Activated naive CD4-positive, alpha-beta T cell (primary cell): ENCODE measurements at places on chromosomes 7 and 10.

DNA sequence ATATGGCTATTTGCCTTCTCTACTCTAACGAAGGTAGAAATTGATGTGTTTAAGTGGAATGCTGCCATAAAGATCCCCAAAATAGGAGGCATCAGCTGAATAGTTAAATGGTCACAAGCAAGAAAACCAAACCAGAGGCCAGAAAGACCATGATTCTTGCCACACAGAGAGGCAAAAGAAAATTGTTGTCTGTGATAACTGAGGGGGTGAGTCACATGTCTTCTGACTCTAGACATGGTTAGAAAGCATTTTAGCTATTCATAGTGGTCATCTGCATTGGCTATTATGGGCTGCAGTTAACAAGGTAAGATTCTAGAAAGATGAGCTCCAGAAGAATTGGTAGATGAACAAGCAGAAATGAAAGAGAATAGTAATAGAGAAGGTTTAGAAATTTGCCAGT is 361.4 kb upstream of the NPSR1 start:
- DNase-seq = no peak

GRCh38 chr7:690478-691360 is 35.8 kb upstream of the DNAAF5 start:
- DNase-seq = no peak

- no peak for DNase-seq
Observed at GRCh38 chr10:26015092-26015491, 81.1 kb downstream of the MYO3A start.

DNA sequence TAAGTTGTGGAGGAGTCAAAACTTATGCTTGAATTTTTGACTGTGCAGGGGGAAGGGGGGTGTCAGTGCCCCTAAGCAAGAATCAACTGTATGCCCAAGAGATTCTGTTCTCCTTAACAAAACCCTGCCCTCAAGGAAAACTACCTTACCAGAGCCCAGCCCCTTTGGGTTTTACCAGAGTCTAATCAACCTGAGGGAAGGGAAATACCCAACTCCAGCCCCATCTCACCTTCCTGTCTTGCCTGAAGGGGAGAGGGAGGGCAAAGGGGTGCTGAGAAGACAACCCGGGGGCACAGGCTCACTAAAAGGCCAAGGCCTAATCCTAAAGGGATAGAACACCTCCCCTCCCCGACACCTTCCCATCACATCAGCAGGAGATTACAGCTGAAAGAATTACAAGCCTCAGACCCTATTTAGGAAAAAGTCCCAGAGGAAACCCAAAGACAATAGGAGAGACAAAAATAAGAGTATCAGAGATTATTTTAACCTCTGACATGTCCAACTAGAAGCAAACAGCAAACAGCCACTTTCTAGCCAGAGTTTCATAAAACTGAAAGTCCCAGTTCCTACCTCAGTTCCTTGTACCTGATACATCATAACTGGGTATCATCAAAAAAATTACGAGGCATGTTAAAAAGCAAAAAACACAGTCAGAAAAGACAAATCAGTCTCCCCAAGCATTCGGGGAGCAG is 26.8 kb upstream of the C7orf33 start:
- DNase-seq = no peak

DNA sequence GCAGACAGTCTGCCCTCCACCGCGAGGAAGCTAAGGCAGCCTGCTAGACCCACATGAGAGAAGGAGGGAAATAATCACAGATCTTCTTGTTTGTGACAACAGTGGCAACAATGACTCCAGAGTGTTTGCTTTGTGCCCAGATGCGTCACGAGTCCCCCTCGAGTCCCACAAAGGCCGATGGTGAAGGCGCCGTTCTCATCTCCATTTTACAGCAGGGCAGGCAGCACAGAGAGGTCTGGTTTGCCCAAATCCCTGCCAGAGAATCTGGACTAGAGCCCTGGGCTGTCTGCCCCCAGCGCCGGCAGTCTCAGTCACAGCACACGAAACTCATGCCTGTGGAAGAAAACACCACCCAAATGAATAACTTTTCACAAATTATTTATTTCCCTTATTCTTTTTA is 38.1 kb downstream of the KIAA1549 start:
- DNase-seq = no peak

DNA sequence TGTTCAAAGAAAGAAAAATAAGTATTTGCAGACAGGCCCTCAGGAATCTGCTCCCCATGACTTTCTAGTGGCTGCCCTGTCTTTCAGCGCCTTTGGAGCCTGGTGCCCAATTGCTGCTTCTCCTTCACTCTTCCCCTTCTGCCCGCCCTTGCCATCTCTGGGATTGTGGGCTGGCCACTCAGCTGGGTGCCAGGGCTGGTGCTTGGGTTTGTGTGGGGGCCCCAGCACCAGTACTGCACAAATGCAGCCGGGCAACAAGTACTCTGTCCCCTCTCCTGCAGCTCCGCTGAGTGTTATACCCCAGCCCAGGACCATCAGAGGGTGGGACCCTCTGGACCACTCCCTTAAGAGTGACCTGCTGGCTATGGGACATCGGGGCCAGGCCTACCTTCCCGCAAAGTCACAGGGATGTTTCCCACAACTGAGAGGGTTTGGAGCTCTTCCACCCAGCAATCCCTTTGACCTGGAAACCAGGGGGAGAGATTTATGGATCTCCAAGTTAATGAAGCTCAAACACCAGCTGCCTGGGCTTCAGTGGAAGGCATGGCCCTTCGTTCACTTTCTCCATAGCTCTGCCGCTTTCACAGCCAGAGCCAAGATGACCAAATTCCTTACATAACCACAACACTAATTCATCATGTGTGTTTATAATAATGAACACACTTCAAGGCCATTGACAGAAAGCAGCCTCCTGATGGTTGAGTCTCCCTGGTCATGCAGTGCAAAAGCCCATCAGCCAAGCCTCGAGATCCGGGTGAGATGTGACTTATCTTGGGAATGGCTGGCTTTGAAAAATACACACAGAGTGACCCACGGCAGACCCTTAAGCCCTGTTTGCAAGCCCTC is 313.9 kb upstream of the ZNF32 start:
- no peak for DNase-seq

DNA sequence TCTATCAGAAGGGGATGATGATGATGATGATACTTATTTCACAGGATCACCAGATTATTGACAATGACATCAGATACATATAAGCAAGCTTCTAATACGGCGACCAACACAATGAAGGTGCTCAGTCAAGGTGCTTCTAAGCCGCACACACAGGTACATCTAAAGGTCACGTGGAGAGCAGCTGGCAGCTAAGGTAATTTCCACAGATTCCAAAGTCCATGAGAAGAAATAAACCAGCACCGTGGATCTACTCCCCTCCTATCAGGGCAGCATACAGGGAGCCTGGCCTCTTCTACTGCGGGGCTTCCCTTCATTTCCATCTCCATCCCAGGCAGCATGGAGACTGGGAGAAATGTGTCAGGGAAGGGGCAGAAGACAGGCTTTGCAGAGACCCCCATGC is 37.5 kb downstream of the DENND11 start:
- no peak for DNase-seq

DNA sequence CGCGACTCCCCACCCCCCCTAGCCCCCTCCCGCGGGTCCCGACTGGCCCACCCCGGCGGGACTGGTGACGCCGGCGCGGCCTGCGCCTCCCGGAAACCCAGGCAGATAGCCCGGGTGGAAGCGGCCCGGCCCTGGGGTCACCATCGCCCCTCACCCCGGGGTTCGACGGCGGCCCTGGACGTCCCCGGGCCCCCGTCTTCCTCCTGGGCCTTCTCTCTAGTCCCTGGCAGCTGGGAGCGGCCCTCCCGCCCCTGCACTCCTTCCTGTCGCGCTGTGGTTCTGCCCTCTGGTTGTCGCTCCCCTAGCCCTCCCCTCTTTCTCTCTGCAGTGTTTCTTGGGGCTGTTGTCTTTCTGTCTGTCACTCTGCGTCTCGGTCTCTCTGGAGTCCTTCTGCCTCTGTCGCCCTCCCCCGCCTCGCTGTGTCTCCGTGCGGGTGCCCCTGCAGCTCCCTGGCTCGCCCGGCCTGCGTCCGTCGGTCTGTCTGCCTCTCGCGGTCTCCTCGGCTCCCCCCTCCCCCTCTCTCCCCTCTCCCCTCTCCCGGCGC is 90.5 kb upstream of the PAX2 start:
- no peak for DNase-seq

DNA sequence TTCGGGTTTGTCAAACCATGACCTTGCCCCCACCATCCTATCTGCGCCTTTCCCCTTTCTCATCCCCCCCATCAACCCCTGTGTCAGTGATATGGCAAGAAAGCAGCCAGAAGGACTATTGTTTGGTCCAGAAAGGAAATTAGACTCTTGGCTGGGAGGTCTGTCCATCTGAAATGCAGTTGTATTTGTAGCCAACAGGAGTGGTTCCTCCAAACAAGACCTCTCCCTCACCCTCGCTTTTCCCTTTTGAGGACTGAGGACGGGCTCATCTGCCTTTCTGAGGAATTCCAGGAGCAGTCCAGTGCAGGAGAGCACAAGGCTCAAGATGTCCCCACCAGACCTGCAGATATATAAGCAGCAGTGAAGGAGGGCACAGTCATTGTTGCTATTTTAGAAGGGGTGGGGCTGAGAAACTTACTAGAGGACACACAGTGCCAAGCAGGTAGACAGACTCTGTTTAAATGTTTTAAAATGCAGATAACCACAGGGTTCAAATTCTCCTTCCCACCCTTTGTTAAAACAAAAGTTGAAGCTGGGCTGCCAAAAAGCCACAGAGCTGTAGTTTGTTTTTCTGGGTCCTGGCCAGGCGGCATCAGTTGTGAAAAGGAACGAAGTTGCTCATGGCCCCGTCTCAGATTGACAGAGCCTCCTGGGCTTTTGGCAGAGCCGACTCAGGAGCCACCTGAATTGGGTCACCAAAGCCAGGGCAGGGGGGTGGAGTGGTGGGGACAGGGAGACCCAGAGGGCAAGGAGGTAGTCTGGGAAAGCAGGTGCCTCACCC is 37.3 kb downstream of the CYP17A1 start:
- DNase-seq = no peak

DNA sequence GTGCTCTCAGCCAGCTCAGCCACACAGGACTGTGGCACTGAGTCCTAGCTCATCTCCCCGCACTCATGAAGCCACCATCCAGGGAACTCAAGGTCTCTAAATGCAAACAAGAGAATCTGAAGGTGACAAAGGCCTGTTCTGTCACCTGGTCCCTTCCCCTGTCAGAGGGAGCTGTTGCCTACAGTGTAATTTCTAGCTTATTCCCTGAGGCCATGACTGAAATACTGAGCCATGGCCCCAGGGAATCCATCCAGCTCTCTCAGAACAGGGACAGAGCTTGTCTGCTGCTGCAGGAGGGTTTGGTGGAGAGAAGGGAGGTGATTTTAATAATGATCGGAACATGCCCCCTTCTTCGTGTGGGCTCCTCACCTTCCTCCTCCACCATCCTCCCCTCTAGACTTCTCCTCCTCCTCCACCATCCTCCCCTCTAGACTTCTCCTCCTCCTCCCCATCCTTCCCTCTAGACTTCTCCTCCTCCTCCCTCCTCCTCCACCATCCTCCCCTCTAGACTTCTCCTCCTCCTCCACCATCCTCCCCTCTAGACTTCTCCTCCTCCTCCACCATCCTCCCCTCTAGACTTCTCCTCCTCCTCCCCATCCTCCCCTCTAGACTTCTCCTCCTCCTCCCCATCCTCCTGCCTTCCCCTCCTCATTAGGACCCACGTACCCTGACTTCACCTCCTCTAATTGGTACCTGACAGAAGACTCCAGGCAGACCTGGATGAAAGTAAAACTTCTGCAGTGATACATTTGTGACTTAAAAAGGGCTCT is 338.0 kb upstream of the MKI67 start:
- DNase-seq = no peak

- peak; percentile 25 for DNase-seq
Observed at GRCh38 chr10:43322769-43323168, 48.7 kb upstream of the FXYD4 start.

GRCh38 chr7:64890761-64891362 is 12.2 kb upstream of the ZNF273 start:
- DNase-seq = no peak

- no peak for DNase-seq
Observed at GRCh38 chr10:52424341-52424740, 110.3 kb downstream of the DKK1 start.

- DNase-seq = no peak
Observed at GRCh38 chr10:90785782-90786181, 72.1 kb downstream of the HTR7 start.

- no peak for DNase-seq
Observed at GRCh38 chr7:44194562-44195145, 5.4 kb upstream of the GCK start.

- DNase-seq = no peak
Observed at GRCh38 chr7:98278408-98278807, 3.1 kb upstream of the BRI3 start.

DNA sequence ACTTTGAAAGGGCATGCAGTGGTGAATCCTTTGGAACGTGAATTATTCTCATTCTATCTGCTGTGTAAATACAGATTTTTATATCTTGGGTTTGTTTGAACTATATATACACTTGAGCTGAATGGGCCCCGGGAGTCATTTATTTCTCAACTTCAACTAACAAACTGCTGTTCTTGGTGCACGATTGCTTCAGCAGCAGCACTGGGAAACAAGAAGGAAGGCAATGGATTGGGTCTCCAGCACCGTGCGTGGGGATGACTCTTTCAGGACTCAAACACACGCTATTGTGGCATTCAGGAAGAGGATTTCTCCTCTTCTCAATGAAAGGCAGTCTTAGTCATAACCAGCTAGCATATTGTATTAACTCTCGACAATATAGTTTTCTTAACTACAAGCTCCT is 226.0 kb upstream of the NFE2L3 start:
- no peak for DNase-seq

DNA sequence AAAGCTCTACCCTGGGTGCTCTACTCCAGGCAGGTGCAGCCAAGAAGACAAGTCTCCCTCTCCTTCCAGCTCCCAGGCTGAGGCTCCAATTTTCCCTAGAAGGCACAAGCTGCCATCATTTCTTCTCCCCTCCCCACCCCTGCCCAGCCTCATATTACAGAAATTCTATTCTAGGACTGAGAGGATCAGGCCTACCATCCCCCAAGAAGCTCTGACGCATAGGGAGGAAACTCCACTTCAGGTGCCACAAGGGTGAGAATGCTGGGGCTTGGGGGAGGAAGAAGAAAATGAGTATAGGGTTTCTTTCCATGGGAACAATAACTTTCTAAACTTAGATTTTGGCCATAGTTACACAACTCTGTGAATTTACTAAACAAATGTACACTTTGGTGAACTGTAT is 35.3 kb downstream of the FEZF1 start:
- DNase-seq = no peak

- DNase-seq = no peak
Observed at GRCh38 chr7:112995059-112995824, 91.4 kb downstream of the GPR85 start.

GRCh38 chr7:46663025-46663424 is 742.0 kb upstream of the IGFBP3 start:
- DNase-seq = no peak

GRCh38 chr10:118153287-118153686 is 106.5 kb upstream of the RAB11FIP2 start:
- no peak for DNase-seq

- DNase-seq = no peak
Observed at GRCh38 chr10:22713853-22714478, 412 bp downstream of the PIP4K2A start.
